ENCODE measurements at places on chromosomes 3 and 15.

DNA sequence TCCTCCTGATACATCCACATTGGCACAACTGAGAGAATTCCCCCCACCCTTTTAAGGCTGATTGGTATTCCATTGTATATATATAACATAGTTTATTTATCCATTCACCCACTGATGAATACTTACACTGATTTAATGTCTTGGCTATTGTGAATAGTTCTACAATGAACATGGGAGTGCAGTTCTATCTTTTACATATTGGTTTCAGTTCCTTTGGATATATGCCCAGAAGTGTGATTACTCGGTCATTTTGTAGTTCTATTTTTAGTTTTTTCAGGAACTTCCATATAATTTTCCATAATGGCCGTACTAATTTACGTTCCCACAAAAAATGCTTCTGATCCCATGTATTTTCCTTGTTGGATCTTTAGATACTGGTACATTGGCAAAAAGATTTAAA is 135.3 kb downstream of the FMN1 start:
- DNase-seq = no peak

DNA sequence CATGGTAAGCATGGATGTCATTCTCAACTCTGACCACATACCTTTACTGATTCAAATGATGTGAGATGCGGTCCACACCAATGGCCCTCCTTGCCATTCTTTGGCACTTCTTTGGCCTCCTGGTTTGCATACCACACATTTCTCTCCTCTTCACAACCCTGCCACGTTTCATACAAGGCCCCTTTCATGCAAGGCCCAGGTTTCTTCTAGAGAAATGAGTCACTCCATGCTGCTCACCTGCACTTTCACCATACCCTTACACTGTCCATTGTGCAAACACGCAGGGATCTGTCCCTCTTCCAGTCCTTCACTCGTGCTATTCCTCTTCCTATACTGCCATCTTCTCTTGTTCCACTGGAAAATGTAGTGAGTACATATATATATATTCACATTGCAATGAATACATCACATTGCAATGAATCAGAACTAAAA is 24.4 kb upstream of the SLC24A5 start:
- no peak for DNase-seq

DNA sequence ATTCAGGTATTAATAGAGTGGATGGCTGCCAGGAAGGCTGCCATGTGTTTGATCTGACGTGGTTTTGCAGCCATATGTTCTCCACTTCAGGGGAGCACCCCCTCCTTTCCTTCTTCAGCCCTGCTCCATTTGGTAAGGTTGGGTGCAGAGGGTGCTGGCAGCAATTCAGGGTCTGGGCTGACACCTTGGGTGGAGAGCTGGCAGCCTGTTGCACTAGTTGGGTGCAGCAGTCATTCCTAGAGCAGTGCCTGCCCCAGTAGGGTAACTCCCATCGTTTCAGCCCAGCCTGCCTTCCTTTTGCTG is 1.5 kb downstream of the TYRO3 start:
- no peak for DNase-seq

DNA sequence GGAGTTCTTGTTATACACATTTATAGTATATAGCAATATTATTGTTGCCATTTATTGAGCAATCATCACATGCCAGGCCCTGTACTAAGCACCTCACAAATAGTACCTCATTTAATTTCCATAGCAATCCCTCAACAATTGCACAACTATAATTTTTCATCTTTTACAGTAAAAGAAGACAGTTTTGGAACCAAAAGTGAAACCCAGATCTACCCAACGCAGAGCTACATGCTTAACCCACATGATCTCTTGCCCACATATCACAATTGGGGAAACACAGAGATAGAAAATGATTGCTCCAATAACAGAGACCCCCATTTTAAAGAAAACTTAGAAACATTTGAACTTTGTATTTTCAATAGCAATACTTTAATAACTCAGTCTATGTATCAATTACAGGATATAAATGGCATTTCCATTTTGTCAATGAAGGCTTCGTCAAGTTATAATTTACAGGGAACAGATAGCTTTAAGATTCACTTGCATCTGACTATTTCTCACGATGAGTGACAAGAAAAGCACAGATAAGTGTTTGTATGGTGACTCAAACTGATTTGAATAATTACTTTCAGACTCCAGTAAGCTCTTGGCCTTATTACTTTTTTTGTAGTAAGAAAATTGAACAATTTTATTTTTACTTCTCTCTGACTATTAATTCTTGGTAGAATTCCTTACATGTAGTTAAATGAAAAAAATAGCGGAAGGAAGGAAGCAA is 38.7 kb upstream of the CCDC50 start:
- DNase-seq = no peak

DNA sequence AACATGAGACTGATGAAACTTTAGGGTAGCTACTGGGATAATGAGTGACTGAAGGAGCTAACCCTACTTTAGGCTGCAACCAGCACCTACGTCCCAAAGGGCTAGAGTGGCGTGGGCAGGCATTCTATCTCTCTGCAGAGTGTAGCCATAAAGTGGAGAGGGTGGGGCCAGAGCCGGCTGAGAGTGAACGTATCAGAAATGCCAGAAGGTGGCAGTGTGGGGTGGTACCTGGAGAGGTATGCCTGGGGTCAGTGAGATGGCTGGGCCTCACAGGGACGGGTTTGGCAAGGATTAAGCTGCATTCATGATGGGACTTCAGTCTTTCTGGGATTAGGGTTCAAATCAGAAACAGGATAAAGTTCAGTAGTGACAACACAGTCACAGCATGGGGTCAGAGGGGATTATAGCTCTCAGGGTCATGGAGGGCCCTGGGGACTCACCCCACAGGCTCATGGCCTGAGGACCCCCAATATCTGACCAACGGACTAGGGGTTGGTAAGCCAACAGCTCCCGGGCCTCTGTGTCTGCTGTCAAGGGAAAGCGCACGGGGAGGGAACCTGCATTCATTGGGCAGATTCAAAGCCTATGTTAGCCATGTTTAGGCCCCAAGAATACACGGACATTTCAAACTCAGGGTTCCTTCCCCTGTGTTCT is 86.5 kb upstream of the FOXB1 start:
- peak; percentile 49 for DNase-seq

DNA sequence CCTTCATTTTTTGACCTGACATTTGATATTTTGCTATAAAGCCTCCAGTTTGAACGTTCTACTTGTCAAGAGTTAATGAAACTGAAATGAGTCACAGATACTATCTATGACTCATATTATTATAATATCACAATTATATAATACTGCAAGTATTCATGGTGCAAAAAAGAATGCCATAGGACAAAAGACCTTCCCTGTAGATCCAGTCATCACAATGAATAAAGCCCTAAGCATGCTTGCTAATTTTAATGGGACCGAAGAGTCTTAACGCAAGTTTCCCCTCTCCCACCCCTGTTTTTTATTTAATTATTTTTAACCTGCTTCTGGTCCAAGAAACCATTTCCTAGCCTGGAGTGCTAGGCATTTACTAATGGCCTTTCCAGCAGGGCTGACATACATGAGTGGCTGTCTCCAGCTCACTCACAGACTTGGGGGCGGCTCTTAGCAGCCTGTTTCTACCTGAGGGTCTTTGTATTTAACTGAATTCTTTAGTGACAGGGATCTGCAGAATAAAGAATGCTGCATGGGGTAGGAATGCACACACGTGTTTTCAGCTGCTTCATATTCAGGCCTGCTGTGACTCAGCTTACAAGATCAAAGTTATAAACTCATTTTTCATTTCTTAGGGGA is 61.2 kb downstream of the THBS1 start:
- no peak for DNase-seq

GRCh38 chr15:48515500-48515899 is 130.0 kb downstream of the FBN1 start:
- no peak for DNase-seq

- no peak for DNase-seq
These were observed 38.6 kb upstream of the HACD2 start for GRCh38 chr3:123623346-123623880.

DNA sequence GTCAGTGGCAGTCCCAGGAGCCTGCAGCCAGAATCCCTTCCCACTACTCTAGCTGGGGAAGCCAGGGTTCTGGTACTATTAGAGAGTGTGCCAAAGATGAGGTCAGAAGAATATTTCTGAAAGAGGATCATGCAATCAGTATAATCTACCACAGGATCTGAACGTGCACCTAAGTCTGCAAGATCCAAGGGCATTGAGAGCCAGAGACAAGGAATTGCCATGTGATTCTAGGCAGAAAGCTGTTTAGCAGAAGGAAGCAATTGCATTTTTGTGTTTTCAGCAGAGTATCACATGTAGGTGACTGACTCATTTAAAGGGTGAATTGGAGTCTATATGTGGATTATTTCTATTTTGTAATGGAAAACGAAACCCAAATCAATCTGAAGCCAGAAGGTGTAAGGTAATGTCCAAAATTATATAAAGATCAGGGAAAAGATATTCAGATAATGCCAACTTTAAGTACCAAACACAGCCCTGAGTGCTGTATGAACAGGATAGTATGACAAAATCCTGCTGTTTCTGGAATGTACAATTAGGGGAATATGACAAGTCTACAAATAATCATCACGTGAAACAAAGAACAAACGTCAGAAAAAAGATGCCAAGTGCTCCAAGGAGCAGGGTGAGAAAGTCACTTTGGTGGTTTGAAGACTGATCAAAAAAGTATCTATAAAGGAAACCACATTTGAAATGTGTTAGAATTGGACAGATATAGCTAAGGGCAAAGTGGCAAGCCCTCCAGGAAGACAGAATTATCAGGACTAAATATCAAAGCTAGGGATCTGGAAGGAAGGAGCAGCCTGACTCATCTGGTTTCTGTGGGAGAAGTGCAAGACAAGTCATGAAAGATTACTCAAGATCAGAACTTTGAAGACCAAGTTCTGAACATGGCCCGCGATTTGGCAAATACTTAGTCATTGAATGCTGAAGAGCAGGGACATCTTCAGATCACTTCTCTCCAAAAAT is 1036.6 kb downstream of the NTRK3 start:
- DNase-seq = no peak

DNA sequence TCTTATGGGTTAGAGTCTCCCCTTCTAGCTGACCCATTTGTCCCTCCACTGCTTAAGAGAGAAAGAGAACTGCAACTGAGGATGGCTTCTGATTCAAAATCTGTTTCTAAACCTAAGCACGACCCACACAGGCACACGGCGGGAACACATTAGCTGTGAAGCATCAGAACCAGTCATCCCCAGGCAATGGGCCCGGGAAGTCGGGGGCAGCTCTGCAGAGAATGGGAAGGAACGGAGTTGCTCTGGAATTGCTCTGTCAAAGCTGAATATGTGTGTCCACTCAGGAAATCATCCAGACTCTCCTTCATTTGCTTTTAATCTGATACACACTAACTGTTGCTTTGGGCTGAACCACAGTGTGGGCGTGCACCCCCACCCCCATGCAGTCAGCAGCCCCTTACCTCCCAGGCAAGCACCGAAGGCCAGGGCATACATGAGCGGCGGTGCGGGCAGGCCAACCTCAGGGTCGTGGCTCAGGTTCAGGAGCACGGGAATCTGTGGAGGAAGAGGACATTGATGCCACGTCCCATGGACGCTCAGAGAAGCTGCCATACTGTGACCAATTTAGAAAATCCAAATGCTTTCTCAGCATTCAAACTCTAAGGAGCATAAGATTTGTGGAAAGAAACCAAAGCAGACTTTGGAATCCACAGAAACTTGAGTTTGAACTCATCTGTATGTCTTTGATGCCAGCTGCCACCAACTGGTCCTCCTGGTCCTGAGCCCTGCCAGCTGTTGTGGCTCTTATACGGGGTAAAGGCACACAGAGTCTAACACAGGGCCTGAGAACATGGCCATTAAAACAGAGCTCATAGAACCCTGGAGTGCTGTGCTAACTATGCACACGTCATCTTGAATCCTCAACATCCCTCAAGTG is 247.9 kb downstream of the OCA2 start:
- no peak for DNase-seq

DNA sequence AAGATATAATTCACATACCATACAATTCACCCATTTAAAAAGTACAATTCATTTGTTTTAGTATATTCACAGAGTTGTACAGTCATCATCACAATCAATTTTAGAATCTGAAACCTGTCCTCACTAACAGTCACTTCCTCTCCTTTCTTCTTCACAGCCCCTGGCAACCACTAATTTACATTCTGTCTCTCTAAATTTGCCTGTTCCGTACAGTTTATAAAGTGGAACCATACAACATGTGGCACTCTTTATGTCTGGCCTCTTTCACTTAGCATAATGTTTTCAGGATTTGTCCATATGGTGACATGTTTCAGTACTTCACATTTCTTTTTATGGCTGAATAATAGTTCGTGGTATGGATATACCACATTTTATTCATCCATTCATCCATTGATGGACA is 22.7 kb downstream of the ERICH6 start:
- no peak for DNase-seq

All from left kidney (tissue), 8 donors.